ENCODE measurements at places on chromosomes 6 and 20. TPM values are rescaled to one million over a fixed set of nuclear protein-coding genes. Genes with fewer than 3 reads are reported as not detected.

PSORS1C2 gene
- total RNA-seq, result not detected

NKX2-2 gene
- not detected for total RNA-seq

PXDC1 gene
- 66.2 TPM for total RNA-seq

TEAD3 gene
- total RNA-seq, result 12.5 TPM

PCSK2 gene
- total RNA-seq, result not detected

SCGN gene
- total RNA-seq, result not detected

OR11A1 gene
- not detected for total RNA-seq

PLCB1 gene
- 15.2 TPM for total RNA-seq

MLN gene
- total RNA-seq, result not detected

CCM2L gene
- under 0.01 TPM for total RNA-seq

HIVEP2 gene
- total RNA-seq, result 10.2 TPM

FAM83B gene
- total RNA-seq, result 0.12 TPM

DEFB128 gene
- not detected for total RNA-seq

TRIM40 gene
- total RNA-seq, result not detected

ADGB gene
- total RNA-seq, result not detected

RTN4IP1 gene
- total RNA-seq, result 9.1 TPM

GNMT gene
- 0.25 TPM for total RNA-seq

ELOVL4 gene
- 10.0 TPM for total RNA-seq

CASS4 gene
- total RNA-seq, result 0.77 TPM

SLC24A3 gene
- total RNA-seq, result not detected

ZNFX1 gene
- 27.9 TPM for total RNA-seq

GABRR1 gene
- not detected for total RNA-seq

HLA-DPA1 gene
- total RNA-seq, result 4.0 TPM

TREM2 gene
- not detected for total RNA-seq

PAK5 gene
- total RNA-seq, result not detected

THEMIS gene
- total RNA-seq, result not detected

FLRT3 gene
- 5.6 TPM for total RNA-seq

THBS2 gene
- 425 TPM for total RNA-seq

FNDC11 gene
- 0.66 TPM for total RNA-seq

SLC17A1 gene
- total RNA-seq, result not detected

GPR6 gene
- total RNA-seq, result not detected

SPATS1 gene
- total RNA-seq, result not detected

EBF4 gene
- total RNA-seq, result 1.2 TPM

NRSN1 gene
- total RNA-seq, result not detected

TCP11 gene
- 0.25 TPM for total RNA-seq

TRIM15 gene
- not detected for total RNA-seq

MAN1A1 gene
- 131 TPM for total RNA-seq

RFX6 gene
- total RNA-seq, result not detected

TNXB gene
- total RNA-seq, result 5.9 TPM

GSTA2 gene
- total RNA-seq, result not detected

CAP2 gene
- total RNA-seq, result 8.9 TPM

CLPSL2 gene
- not detected for total RNA-seq

CST2 gene
- not detected for total RNA-seq

C20orf144 gene
- 0.11 TPM for total RNA-seq

All from uterine smooth muscle cell (primary cell).